Activated CD8-positive, alpha-beta memory T cell treated with anti-CD3 and anti-CD28 coated beads for 48 hours (primary cell): ENCODE measurements at places on chromosomes 1 and 21.

DNA sequence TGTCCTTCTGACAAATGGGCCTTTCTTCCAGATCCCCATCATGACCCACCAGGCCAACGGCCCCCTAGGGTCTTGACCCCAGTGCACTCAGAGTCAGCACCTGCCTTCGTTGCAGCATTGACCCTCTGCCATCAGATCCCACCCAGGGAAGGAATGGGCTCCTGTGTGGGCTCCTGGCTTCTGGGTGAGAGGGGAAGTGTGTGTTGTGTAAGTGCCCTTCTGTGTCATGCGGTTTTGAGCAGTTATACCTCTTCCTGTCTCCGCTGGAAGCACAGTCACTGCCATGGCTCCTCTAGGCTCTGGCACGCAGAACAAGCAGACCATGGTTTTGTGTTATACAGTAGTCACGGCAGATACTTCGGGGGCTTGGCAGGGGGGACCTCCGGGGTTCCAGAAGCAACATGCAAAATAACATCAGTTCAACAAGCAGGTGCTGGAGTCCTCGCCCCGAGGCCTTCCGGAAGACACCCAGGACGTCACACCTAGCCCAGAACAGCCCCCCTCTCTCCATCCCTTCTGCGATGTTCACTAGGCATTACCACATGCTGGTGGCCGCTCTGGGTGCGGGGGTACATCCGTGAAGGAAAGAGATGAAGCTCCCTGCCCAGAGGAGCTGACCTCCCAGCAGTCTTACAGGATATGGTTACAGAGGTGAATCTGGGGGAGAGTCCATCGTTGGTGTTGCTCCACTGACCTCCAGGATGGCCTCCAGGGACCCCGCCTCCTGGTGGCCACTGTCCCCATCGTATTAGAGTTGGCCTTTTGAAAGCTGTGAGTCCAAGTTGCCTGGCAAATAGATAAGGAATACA is 17.4 kb upstream of the KCNAB2 start:
- DNase-seq, result peak; percentile 36

DNA sequence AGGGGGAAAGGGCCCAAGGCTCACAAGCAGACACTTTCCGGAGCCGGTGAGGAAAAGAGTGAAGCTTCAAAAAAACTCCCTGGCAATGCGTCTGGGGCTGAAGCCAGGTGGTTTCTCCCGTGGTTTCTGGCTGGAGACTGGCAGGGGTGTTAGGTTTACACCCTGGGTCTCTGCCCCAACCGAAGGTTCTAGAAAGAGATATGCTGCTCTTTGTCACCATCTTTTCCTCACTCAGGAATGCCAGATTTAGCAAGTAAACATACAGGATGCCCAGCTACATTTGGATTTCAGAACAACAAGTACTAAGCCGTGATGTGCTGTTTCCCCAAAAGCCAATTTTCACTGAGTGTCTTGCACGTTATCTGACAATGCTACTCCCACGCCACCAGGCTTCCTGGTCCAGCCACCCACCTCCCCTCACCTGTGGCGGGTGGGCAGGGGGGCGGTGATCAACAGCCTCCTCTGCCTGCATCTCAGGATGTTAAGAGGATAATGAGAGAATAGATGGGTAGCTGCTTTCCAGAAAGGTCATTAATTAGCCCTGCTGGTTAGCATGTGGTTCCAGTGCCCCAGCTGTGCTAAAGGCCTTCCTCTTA is 69.6 kb upstream of the OLIG2 start:
- DNase-seq, result no peak

DNA sequence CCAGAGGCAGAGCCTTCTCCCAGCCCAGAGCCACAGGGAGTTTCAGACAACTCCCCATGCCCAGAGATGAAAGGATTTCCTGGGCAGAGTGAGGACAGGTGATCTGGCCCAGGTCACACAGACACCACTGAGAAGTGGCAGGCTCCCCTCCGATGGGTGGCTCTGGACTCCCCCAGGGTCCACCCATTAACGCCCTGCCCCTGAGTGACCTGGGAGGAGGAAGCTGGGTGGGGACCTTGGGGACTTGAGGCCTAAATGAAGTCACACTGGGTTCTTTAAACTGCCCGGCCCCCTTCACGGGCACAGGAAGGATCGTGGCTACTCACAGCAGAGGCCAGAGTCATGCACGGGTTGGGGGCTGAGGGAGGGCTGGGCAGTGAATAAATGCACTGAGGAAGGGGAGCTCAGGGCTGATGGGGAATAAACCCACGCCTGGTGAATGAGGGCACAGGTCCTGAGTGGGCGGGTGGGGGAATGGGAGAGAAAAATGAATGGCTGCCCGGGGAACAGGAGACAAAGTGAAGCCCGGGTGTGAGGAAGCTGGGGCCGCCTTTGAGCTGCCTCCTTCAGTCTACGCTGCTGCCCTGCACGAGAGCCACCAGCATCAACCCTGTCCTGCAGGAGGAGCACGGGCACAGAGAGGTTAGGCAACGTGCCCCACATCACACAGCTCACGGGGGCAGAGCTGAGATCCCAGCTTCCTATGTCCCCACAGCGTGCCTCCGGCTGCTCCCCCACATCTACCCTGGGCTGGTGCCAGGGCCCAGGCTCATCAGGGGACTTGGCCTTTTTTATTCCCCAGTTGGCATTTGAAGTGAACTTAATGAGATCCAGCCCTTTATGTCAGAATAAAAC is 404.3 kb downstream of the MATN1 start:
- DNase-seq, result no peak

DNA sequence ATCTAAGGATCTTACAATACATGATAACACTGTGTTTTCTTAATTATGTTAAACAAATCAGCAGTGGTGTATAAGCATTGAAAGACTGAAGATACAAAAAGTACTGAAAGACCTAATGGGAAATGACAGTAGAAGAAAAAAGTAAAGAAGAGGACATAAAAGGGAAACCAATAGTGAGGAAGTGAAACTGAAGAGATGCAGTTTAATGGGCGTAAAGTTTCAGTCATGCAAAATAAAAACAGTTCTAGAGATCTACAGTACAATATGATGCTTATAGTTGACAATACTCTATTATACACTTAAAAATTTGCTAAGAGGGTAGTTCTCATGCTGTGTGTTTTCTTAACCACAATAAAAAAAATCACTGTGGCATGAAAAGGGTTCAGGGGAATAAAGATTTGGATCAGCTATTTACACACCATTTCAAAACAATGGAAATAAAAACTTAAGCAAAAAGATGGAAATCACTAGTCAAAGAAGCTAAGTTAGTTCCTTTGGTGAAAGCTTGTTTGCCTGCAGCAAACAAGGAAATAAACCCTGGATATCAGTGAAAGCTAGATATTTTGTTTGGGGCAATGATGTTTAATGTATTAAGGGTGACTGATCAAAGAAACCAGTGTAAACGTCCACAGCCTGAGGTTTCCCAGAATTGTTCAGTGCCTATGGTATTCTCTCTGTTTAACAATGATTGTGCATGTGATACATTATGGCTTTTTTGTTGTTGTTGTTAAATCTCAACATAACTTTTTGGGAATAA is 1160.8 kb upstream of the ADGRL2 start:
- DNase-seq, result no peak

DNA sequence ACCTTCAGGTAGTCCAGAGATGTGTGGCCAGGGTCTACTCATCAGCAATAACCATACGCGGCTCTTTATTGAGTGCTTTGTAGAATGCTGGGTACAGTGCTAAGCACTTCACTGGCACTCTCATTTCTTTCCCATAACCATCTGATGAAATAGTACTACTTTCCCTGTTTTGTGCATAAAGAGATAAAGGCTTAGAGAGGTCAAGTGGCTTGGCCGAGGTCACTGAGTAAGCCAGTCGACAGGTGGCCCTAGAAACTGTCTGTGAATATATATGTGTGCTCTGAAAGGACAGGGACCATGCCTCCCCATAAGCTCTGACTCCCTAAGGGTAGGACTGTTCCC is 52.8 kb downstream of the NENF start:
- DNase-seq, result no peak

GRCh38 chr21:34511787-34512455 is at the start of gene KCNE1:
TSS of gene KCNE1 (minus strand) at chr21:34512210. CDS start at chr21:34449634, 62,576 bp downstream.
- DNase-seq, result no peak

- no peak for DNase-seq
These were observed 188.3 kb upstream of the MAP1LC3C start for GRCh38 chr1:242187171-242187570.

GRCh38 chr1:171138980-171139379 is 46.1 kb upstream of the FMO2 start:
- DNase-seq, result no peak

- DNase-seq, result no peak
These were observed 599 bp downstream of the MKNK1 start for GRCh38 chr1:46603481-46603857.

DNA sequence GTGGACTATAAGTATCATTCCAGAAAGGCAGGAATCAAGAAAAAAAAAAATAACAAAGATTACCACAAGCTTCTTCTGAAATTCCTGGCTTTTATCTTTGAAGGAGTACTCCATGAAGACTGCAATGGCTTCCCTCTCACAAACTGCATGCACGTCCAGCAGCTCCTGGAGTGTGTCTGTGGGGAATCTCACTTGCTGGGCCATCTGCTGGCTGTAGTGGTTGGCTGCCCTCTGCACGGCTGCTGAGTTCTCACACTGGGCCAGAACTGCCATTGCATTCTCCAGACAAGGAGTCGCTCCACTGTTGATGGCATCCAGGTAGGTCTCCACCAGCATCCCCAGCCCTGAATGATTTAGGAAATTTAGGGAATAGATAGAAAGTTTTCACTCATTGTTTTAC is 23.3 kb upstream of the GBP2 start:
- DNase-seq, result no peak

DNA sequence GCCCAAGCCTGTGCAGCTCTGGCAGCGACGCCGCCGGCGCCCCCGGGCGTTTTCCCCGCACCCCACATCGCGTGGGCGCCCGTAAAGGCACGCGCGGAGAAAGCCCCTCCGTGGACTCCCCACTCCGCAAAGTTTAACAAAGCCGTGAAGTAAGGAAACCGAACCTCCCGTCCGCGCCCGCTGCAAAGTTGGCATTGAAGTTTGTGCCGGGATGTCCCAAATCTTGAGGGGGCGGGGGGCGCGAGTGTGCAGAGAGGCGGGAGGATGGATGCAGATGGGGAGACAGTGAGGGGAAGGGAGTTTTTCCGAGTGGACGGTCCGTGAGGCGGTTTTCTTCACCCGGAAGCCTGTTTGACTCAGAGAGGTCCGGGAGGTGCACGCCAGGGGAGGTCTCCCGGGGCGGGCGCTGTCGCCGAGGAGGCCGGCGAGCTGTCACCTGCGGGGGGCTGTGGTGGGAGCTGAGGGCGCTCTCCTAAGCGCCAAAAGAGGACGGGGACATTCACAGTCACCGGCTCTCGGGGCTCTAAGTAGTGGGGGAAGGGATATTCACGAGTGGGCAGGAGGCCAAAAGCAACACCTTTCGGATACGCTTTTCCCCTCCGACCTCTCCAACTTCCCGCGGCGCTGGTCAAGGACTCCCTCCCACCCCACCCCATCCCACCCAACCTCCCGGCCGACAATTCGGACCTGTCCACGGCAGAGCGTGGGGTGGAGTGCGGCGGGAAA is 1.3 kb downstream of the WLS start:
- DNase-seq, result no peak

DNA sequence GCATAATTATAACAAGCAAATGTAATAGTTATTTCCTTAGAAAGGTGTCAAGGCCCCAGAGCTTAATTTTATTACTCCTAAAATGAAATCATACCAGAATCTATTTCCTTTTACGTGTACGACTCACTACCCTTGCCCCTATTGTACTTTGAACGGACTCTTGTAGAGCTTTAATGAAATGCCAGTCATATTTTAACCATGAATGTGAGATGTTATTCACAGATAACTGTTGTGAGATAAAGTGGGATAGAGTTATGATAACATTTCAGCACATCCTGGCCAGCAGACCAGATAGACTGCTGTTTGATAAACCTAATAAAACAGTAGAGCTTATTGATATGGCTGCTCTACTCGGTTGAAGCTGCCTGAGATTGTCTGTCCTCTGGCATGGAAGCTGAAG is 500.8 kb upstream of the PBX1 start:
- DNase-seq, result no peak

DNA sequence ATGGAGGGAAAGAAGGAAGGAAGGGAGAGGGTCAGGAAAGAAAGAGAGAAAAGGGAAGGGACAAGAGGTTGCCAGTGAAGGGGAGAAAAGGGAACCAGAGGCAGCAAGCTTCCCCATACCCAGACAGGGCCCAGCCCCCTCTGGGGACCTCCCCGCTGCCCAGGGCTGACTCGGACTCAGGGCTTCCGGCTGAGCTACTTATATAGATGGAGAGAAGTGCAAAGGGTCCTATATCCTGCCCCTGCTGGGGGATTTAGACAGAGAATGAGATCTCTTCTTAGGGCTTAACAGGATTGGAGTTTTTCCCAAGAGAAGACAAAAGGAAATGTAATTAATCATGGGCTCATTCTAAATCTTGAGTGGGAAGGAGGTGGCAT is at the start of gene ETV3L:
TSS of gene ETV3L (minus strand) at position 176 of the 377 bp plus-strand sequence. CDS start 285 bp downstream, outside the sequence.
- DNase-seq, result no peak

- no peak for DNase-seq
These were observed 21.5 kb downstream of the DPH5 start for GRCh38 chr1:101004061-101004460.

DNA sequence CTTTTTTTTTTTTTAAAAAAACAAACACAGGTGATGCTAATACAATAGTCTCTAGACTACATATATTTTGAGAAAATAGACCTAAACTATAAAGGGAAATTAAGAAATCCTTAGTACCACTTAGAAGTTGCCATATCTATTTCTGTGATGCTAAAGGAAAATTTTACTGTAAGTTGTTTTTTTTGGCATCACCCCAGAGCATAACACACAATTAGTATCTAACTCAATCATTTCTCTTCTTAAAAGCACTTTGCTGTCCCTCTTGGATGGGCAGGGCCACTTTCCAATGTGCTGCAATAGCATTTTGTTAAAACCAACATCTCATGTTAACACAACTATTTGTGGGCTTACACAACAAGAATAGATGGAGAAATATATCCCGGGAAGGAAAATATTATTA is 91.9 kb downstream of the GABPA start:
- DNase-seq, result no peak

GRCh38 chr1:145777357-145778145 is 46.3 kb downstream of the RNF115 start:
- no peak for DNase-seq

DNA sequence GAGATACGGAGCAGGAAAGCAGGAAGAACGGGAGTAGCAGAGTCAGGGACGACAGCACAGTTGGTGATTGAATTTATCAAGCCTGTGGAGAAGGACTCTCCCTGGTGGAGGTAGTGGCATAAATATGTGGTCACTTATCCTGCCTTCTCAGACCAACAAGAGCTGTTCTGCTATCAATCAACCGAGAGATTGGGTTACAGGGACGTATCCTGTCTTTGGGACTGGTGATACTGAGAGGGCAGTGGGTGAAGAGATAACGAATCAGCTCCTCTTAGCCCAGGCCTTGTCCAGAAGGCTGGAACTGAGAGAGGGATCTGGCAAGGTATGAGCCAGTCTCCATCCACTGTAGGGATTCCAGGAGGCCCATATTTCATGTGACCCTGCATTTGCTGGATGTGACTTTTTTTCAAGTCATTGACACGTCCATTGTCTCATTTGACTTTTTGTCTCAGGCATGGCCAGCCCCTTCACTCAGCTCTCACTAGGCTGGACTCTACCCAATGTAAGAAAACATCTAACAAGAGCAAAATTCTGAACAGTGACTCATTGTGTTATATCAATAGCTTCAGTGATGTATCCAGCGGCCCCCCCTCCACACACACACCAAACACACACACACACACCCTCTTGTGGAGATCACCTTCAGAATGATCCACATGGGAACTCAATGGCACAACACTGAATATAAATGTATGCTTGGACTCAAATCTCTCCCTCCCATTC is 11.3 kb downstream of the C1orf116 start:
- DNase-seq, result no peak

- DNase-seq, result no peak
These were observed 10.0 kb downstream of the LAMC1 start for GRCh38 chr1:183033205-183033604.
